SK-N-SH (cell line): ENCODE measurements at places on chromosomes 5 and 9. TPM values are rescaled to one million over a fixed set of nuclear protein-coding genes. Genes with fewer than 3 reads are reported as not detected.

Gene PDLIM7
- 183 and 206 TPM in 2 replicates for polyA plus RNA-seq

Gene PLK2
- polyA plus RNA-seq: 157 and 225 TPM in 2 replicates

Gene OR1Q1
- polyA plus RNA-seq: 0.10 and 0.29 TPM in 2 replicates

Gene MLANA
- not detected in 2 replicates for polyA plus RNA-seq

Gene ADAMTS2
- polyA plus RNA-seq: 0.12 and 0.57 TPM in 2 replicates

Gene PRRX2
- 0.83 and 0.84 TPM in 2 replicates for polyA plus RNA-seq

DNA sequence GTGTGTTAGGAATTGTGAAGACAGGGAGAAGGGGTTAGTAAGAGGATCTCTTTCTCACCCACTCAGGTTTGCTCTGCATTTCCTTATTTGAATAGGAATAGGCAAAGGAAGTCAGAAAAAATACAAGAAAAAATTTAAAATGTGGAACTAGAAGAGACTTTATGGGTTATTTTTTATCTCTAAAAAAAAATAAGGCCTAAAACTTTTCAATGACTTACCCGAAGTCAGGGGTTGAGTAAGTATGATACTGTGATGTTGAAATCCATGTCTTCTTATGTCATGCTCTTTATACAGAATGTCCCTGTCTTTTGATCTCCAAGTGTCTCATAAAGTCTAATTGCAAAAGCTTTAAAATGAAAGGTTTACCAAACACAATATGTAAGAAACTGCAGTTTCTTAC, 148.3 kb upstream of the PIK3R1 start:
- H3K4me3 ChIP-seq: no peak overlapping the region
- no peaks in the 10 kb centered on the region for H3K27me3 ChIP-seq
- no peak overlapping the region for H3K27ac ChIP-seq
- H3K4me1 ChIP-seq: no peaks in the 10 kb centered on the region

- no peaks in the 10 kb centered on the region for H3K36me3 ChIP-seq
- peak overlapping the region; percentile 9; the same call in 1 of the 2 replicates for H3K4me3 ChIP-seq
- H3K27me3 ChIP-seq: peaks cover 18% of the 10 kb centered on the region
Observed at GRCh38 chr9:133605856-133606707, 3.1 kb downstream of the FAM163B start.

DNA sequence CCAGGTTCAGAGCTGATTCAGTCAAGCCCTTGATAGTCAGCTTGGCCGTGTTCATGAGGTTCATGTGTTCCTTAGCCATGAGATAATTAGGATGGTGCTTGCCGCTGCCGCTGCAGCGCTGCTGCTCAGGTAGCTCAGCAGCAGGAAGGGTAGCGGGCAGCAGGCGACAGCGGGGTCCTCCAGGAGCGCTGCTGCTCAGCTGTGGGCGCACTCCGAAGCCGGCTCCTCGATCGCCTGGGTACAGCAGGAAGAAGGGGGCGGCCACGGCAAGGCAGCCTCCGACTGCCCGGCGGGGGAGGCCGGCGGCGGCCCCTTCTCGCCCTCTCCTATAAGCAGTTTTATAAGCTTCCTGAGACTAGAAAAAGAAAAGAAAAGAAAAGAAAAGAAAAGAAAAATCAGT, 1253.6 kb downstream of the EFNA5 start:
- no peak overlapping the region for H3K27ac ChIP-seq
- H3K4me1 ChIP-seq: no peaks in the 10 kb centered on the region
- no peaks in the 10 kb centered on the region for H3K27me3 ChIP-seq
- DNase-seq: no peak

GRCh38 chr5:123087173-123088030, 1.6 kb upstream of the PRDM6 start:
- no peaks in the 10 kb centered on the region for H3K36me3 ChIP-seq
- 0 out of 2 replicates have a peak overlapping the region, but pooled peaks have one; percentile 24 for H3K4me3 ChIP-seq
- H3K4me1 ChIP-seq: peaks cover 32% of the 10 kb centered on the region; the same call in 1 of the 2 replicates

GRCh38 chr5:21918451-21918850, 934.7 kb downstream of the CDH12 start:
- DNase-seq: no peak
- H3K4me3 ChIP-seq: no peak overlapping the region
- no peaks in the 10 kb centered on the region for H3K27me3 ChIP-seq
- H3K27ac ChIP-seq: no peak overlapping the region
- no peaks in the 10 kb centered on the region for H3K4me1 ChIP-seq

- H3K4me3 ChIP-seq: no peak overlapping the region
- no peaks in the 10 kb centered on the region; the same call in none of the 2 replicates for H3K4me1 ChIP-seq
- no peak for DNase-seq
- H3K27me3 ChIP-seq: no peaks in the 10 kb centered on the region
Observed at GRCh38 chr5:159452480-159453167, 122.3 kb upstream of the IL12B start.

DNA sequence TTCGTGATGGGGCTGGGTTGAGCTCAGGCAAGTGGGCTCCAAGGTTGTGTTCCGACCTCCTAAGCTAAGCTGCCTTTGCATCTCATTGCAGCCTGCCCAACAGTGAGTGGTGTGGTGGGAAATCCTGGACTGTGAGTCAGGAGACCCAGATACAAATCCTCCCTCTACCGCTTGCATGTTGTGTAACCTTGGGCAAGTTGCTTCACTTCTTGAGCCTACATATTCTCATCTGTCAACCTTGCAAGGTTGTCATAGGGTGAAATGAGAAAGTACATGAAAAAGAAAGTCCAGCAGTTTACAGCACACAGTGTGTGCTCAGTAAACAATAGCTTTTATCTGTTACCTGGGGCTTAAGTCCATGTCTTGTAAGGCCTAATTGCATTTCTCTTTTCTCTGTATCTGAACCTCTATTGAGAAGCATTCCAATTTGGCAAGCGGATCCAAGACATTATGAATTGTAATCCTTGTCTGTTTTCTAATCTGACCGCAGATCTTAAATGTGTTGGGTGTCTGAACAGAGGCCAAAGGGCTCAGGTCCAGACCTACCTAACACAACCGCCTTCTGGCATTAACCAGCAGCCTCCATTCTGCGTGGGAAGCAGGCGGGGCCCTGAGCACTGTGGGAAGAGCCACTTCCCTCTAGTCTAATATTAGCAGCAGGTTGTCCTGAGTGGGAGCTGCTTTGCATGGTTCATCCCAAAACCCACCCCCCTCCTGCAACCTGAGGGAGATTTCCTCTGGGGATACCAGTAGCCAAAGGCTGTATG, 1.8 kb upstream of the GALNT12 start:
- H3K4me3 ChIP-seq: no peak overlapping the region
- no peaks in the 10 kb centered on the region for H3K4me1 ChIP-seq
- H3K27ac ChIP-seq: no peak overlapping the region
- H3K27me3 ChIP-seq: peaks cover 20% of the 10 kb centered on the region; the same call in 1 of the 2 replicates
- no peak for DNase-seq
- no peaks in the 10 kb centered on the region for H3K36me3 ChIP-seq

GRCh38 chr9:128201441-128202369, 1.5 kb upstream of the DNM1 start:
- H3K4me3 ChIP-seq: no peak overlapping the region
- H3K27me3 ChIP-seq: no peaks in the 10 kb centered on the region
- no peak overlapping the region for H3K27ac ChIP-seq
- H3K36me3 ChIP-seq: no peaks in the 10 kb centered on the region

DNA sequence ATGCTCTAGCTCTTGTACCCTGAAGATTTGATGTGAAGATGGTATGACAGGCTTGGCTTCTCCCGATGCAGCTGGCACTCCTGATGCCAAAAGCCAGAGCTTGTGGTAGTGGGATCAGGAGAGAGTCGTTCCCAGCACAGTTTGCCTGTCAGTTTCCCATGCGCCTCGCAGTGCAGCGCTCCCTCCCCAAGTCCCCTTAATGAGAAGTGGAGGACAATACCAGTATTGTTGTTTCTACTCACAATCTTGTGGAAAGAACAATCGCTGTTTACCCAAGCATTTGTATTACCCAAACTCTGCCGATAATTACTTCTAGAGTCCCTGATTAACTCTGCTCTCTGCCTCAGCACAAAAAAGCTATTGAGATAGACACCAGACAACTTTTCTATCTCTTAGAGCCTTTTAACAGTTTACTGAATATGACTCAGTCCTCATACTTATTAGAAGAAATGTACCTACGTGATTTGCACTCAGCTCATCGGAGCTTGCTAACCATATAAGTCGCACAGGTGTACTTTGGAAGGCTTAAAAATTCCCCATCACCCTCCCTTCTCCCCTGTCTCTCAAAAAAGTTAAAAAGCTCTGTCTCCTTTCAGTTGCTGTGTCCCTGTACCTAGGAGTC, 283.2 kb upstream of the TMEM161B start:
- peaks cover 11% of the 10 kb centered on the region; the same call in 1 of the 2 replicates for H3K27me3 ChIP-seq
- no peak overlapping the region for H3K4me3 ChIP-seq
- DNase-seq: no peak
- no peaks in the 10 kb centered on the region for H3K36me3 ChIP-seq
- H3K27ac ChIP-seq: no peak overlapping the region
- H3K4me1 ChIP-seq: no peaks in the 10 kb centered on the region

- H3K27ac ChIP-seq: no peak overlapping the region
- H3K4me1 ChIP-seq: peaks cover 4% of the 10 kb centered on the region
- H3K36me3 ChIP-seq: peaks cover 23% of the 10 kb centered on the region
- DNase-seq: no peak
- H3K27me3 ChIP-seq: no peaks in the 10 kb centered on the region
Observed at GRCh38 chr5:138790684-138791083, 37.5 kb downstream of the CTNNA1 start.

DNA sequence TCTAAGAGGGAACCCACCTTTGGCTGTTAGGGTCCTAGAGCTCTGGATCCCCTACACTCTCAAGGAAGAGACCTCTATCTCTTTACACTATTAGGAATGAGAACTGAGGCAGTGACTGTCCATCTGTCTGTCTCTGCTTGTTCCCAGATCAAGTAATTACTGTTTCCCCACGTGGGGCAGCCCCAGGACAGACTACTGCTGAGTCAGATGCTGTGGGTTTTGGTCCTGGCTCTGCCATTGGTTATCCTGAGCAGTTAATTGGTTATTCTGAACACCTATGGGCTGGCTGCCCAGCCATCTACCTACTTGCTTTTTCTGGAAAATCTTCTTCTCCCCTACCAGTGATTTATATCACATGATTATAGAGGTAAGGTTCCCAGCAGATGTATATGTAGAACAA, 33.3 kb downstream of the FBXO10 start:
- DNase-seq: no peak
- no peak overlapping the region for H3K4me3 ChIP-seq
- no peaks in the 10 kb centered on the region for H3K4me1 ChIP-seq
- H3K36me3 ChIP-seq: peaks cover 6% of the 10 kb centered on the region; the same call in 1 of the 2 replicates
- no peak overlapping the region for H3K27ac ChIP-seq

- no peaks in the 10 kb centered on the region for H3K4me1 ChIP-seq
- no peaks in the 10 kb centered on the region for H3K27me3 ChIP-seq
- H3K36me3 ChIP-seq: peaks cover 8% of the 10 kb centered on the region
- no peak overlapping the region for H3K27ac ChIP-seq
- no peak for DNase-seq
- H3K4me3 ChIP-seq: no peak overlapping the region
Observed at GRCh38 chr5:83209963-83210362, 132.6 kb downstream of the XRCC4 start.

- no peak overlapping the region for H3K4me3 ChIP-seq
- no peaks in the 10 kb centered on the region for H3K4me1 ChIP-seq
- no peaks in the 10 kb centered on the region for H3K36me3 ChIP-seq
- no peak for DNase-seq
Observed at GRCh38 chr9:42388846-42389245, 205.4 kb downstream of the SPATA31A6 start.

DNA sequence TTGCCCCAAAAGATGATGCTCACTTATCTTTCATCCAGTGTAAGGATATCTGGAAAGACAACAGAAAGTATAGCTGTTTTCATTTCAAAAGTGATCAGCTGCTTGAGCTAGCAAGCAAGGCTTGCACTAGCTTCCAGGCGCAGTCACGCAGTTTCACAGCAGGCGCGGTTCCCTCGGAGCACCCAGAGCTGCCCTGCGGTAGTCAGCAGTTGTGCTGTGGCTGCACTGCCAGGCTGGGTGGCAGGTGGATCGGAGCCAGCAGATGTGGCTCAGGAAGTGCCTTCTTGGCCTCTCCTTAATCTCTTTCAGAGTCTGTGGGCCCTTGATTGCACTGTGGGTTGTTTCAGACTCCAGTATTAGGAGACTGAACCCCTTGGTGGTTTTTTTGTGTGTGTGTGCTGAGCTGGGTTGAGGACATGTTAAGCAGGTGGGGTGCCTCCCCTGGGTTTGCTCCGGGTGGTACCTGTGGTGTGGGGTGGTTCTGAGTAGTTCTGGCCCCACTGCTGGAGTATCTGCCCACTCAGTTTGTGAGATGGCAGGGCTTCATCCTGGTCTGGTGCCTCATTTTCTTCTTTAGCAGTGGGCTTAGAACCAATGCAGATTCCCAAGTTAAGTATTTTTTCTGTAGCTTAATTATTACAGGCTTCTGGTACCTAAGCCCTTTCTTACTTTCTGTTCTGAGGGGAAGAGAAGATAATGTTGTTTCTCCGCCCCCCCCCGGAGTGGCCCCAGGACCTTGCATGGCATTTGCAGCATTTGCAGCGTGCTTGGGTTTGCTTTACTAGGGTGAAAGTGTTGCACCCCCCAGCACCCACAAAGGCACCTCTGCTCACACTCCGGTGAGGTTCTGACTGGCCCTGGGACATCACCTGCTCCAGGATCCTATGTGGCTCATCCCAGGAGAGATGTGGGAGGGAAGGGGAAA, 16.4 kb downstream of the TENT4A start:
- no peak overlapping the region for H3K27ac ChIP-seq
- DNase-seq: no peak
- no peak overlapping the region for H3K4me3 ChIP-seq

- no peak overlapping the region for H3K4me3 ChIP-seq
- H3K27ac ChIP-seq: no peak overlapping the region
- no peaks in the 10 kb centered on the region for H3K4me1 ChIP-seq
- no peaks in the 10 kb centered on the region for H3K27me3 ChIP-seq
- no peaks in the 10 kb centered on the region for H3K36me3 ChIP-seq
Observed at GRCh38 chr9:71352837-71353236, 231.4 kb upstream of the TRPM3 start.

GRCh38 chr5:59035681-59036080, 452.8 kb downstream of the RAB3C start:
- H3K27ac ChIP-seq: peak overlapping the region; percentile 51
- no peaks in the 10 kb centered on the region for H3K27me3 ChIP-seq
- H3K36me3 ChIP-seq: no peaks in the 10 kb centered on the region
- H3K4me1 ChIP-seq: peaks cover 26% of the 10 kb centered on the region
- peak; percentile 58 for DNase-seq

DNA sequence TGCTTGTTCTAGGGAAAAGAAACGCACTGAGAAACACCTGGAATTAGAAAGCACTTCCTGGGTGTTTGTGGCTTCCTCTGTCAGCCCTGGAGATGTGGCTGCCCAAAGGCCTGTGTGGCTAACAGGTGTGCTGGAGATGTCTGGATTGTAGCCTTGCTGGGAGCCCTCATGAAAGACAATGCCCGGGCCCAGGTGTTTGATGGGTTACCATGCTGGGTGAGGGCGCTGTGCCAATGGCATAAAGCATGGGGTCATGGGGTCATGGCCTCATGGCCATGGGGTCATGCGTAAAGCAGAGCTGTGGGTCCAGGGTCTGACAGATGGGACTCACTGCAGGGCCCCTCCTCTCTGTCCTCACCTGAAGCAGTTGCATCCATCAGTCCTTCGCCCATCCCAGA, 21.6 kb downstream of the ANKRD33B start:
- no peak overlapping the region for H3K4me3 ChIP-seq
- DNase-seq: no peak
- H3K36me3 ChIP-seq: no peaks in the 10 kb centered on the region
- H3K27ac ChIP-seq: no peak overlapping the region
- no peaks in the 10 kb centered on the region for H3K27me3 ChIP-seq

- H3K36me3 ChIP-seq: no peaks in the 10 kb centered on the region
- no peak overlapping the region for H3K27ac ChIP-seq
- H3K27me3 ChIP-seq: no peaks in the 10 kb centered on the region
- no peak for DNase-seq
- no peaks in the 10 kb centered on the region for H3K4me1 ChIP-seq
Observed at GRCh38 chr5:94967525-94967924, 317.4 kb downstream of the MCTP1 start.
